ENCODE measurements at places on chromosomes 3 and 15.

DNA sequence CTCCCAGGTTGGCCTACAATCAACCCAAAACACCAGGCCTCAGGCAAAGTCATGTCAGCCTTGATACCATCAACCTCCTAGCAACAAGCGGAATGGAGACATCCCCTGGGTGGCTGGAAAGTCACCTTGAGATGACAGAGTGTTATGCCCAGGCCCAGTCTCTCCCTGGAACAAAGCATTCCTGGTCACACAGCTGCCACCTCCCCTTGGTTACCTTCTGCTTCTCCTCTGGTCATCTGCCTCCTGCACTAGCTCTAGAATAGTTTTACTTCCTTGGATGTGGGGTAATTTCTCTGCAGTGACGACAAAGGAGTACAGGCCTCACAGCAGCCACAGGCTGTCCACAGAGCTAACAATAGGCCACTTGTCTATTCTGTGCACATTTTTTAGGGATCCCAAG lies 114.9 kb downstream of the RFTN1 start:
- no peak for DNase-seq

DNA sequence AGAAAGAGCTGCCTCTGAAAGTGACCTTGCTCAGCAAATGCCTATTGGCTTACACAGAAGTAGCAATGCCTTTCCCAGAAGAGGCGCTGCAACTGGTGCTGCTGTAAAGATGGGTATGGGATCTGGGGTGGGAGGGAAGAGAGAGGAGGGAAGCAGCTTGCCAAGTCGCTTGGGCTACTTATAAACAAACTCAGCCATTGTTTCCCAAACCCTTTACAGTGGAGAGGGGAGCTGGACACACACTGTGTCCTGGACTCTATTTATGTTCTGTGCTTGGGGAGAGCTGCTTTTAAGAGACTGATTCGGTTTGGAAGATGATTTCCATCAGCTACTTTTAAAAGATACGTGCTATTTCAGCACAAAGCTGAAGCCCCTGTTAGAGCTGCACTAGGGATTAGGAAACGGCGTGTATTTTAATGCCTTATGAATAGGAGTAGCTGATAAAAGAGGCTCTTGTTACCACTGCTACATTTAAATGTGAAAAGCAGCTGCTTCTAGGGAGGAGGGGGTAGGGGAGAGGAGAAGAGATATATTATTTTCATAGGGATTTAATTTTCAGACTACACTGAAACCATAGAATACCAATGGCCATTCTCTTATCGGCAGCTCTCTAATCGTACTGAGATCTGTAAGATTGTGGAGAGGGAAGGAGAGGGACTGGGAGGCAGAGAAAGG lies 440.6 kb downstream of the MCTP2 start:
- no peak for DNase-seq

DNA sequence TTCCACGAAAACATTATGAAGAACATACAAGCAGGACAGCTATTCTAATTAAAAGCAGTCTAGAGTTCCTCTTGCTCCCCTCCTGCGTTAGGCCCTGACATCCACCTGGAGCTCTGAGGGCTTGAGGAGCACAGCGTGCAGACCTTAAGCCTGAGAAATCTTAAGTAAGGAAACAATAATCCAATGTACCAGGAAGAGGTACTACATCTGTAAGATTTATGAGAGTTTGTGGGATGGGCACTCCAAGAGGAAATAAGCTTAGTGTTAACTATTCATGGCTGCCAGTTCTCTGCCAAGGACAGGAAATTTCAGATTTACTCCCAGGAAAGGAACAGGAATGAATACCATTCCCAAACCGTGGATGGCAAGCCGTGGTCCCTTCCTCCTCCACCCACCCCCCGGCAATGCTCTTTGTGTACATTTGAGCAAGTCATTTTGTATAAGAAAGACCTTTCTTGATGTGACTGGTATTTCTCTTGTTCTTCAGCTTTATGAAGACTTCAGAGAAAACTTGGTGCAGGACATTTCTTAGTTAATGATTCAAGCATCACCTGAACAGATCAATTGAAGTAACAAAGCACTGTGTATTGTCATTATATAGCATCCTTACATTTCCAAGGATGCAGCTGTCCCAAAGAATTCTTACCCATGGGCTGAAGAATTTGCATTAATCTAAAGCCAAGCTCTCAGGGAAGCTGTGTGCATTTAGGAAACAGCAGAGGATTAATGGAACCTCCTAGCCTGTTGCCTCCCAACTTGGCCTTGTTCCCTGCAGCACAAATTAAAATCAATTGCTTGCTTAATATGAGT lies 28.8 kb upstream of the VILL start:
- DNase-seq, result no peak

DNA sequence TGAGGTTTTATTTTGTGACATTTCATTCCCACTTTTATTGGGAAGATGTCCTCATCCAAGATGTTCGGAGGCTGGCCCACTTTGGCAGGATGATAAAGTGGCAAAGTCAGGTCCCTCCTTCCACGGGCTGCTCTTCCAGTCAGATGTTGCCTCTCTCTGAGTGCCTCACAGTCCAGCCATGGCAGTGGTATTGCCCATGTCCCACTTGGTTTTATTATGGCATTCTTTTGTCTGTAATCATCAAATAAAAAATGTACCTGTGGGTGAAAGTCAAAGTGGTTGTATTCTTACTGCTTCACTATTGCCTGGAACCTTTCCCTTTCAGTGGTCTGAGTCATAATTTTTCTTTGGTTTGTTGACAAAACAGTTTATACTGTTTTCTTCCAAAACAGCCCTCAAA lies 20.2 kb downstream of the ARNT2 start:
- DNase-seq, result no peak

DNA sequence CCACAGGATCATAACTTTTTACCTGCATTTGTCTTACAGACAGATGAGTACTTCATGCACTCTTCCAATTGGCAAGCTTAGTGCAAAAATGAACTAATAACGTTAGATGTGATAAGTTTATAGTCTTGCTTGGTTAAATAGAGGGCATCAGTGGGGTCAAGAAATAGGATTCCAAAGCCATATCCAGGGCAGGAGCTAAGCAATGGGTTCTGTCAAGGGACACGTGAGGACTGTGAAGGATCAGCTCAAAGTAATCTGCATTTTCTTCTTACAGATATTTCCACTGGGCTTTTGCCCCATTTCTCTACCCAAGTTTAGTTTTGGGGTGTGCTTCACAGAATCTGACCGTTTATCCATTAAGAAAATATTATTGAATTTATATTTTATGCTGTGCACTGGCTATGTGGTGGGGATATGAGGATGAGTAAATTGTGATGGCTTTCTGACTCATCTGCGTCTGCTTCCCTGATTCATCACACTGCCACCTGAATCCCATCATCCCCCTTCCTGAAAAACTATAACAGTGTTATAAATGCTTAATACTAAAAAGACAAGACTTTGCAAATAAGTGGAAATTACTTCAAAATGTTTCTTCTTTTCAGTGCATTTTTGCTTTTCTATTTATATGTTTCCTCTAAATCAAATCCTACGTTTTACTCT lies 17.5 kb downstream of the PPP2R3A start:
- no peak for DNase-seq

- no peak for DNase-seq
Measured at GRCh38 chr3:14918356-14918860, 29.0 kb upstream of the NR2C2 start.

DNA sequence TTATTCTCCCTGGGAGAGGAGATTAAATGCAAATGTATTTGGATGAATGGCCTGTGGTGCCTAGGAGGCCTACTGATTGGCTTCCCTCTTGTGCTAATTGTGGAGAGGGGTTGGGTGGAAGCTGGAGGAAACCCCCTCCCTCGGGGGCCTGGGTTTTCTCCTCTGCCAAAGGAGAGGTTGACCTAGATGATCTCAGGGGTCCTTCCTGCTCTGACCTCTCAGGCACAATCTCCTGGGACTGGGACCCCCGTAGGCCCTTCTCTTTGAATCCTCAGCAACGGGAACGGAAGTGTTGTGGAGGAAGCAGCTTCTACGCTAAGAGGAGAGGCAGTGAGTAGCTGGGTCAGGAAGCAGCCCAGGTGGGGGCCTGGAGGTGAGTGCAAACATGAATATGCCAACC lies 40.5 kb upstream of the MAGEF1 start:
- DNase-seq, result no peak

DNA sequence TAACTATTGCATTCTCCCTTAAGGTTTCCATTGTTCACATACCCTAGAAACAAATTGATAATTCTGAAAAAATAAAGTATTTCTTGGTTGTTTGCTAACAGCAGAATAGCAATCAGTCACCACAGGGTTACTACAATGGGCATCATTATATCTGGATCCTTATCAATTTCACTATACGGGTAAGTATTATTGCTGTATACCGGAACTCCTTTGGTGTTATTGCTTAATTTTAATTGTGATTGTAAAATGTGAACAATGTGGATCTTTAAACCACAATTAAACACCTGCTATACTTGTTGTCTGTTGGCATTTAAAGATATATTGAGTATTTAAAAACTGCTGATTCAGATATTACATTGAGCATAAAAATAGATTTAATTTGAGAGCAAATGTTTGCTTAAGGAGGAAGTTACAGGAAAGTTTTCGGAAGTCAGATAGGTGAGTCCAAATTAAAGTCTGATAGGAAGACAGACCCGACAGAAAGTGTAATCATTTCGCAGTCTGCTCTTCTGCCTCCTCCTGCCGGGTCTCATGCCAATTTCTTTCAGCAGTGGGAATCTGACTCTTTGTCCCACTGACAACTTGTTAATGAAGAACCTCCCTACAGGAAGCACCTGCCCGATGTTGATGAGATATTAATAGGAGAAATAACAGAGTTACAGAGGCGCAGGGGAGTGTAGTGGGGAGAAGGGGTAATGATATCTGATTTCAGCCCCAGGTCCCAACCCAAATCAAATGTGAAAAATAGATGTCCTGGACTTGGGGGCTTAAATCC lies 169.7 kb upstream of the TBC1D5 start:
- DNase-seq, result no peak

GRCh38 chr3:31377045-31377642 lies 155.6 kb upstream of the STT3B start:
- DNase-seq, result no peak

DNA sequence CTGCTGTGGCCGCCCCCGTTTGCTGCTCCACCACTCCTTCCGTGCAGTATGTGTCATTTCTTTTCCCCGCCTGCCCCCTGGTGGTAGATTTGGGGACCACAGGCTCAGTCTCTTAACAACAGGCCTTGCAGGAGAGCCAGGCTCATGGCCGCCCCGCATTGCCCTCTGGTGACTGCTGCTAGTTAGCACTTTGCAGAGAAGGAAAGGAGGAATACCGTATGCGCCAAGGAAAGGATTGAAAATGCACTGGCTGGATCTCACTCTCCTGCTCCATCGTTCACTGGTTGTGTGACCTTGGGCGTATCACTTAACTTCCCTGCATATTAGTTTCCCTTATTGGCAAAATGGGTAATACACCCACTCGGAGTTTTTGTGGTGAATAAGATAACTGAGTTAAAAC lies 39.3 kb upstream of the PXYLP1 start:
- DNase-seq, result peak; percentile 88

Measured in SHP77 treated with DMSO at 0.1 percent for 48 hours (cell line).